Stimulated activated CD4-positive, alpha-beta T cell treated with anti-CD3 and anti-CD28 coated beads, TNF-alpha, amount 100 ng/mL, for 4 hours (primary cell): ENCODE measurements at places on chromosomes 7 and 10.

- DNase-seq, result no peak
Measured at GRCh38 chr7:18399436-18400235, 95.9 kb upstream of the HDAC9 start.

DNA sequence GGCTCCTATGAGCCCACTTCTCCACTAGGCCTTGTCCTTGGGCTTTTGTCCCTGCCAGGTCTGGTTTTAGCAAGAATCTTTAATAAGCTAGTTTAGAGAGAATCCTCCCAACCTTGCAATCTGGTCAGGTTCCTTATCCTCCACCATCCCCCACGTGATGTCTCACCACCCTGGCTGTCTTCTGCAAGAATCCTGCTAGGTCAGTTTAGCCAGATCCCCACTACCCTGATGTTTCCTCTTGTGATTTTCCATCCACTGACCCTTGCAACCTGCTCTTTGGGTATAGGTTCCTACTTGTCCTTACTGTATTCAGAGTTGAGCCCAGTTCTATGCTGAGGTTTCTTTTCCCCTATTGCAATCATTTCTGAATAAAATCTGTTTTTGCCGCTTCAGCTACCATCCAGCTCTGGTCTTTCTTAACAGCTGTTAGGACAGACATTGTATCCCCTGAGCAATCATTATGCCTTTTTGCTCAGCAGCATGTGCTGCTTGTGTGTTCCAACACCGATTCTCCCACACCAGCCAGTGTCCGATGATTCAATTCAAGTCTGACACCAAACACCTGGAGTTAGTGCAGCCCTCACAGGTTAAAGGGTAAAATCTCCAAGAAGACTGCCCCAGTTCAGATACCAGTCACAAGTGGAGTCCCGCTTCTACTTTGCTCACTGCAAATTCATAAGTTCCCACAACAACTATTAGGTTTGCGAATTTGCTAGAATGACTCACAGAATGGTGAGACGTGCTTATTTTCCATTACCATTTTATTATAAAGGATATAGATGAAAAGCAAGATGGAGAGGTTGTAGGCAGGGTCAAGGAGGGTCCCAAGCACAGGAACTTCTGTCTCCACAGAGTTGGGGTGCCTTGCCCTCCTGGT lies 62.2 kb upstream of the ADCY1 start:
- DNase-seq, result no peak

DNA sequence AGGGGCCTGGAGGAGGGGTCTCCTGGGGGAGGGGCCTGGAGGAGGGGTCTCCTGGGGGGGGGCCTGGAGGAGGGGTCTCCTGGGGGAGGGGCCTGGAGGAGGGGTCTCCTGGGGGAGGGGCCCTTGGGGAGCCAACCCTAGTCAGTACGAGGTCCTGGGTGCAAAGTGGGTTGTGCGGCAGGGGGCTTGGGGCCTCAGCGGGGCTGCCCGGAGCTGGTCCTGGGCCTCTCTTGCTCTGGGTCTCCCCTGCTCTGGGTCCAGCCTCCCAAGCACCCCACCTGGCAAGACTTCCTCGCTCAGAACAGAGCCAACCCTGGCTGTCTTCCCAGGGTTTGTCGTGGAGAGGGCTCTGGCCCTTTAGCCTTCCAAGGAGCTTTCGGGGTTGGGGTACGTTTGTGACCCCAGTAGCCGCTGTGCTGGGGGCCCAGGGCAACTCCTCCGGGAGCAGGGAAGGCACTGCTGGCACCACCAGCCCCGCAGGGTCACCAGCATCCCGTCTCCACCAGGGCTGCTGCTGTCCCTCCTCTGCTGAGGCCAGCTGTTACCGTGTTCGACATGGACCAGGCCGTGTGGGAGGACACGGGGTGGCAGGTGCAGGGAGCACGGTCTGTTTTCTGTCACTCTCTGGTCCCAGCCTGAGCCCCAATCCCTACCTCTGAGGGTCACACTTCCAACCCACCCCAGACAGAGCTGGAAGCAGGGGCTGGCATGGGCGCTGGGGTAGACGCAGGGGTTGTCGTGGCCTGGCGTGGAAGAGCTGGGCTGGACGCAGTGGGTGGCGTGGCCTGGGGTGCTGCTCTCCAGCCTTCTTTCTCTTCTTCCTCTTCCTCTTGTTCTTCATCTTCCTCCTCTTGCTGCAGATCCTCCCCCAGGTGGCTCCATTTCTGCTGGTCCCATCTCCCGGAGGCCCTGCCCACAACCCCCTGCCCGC lies 22.8 kb downstream of the PWWP2B start:
- no peak for DNase-seq

DNA sequence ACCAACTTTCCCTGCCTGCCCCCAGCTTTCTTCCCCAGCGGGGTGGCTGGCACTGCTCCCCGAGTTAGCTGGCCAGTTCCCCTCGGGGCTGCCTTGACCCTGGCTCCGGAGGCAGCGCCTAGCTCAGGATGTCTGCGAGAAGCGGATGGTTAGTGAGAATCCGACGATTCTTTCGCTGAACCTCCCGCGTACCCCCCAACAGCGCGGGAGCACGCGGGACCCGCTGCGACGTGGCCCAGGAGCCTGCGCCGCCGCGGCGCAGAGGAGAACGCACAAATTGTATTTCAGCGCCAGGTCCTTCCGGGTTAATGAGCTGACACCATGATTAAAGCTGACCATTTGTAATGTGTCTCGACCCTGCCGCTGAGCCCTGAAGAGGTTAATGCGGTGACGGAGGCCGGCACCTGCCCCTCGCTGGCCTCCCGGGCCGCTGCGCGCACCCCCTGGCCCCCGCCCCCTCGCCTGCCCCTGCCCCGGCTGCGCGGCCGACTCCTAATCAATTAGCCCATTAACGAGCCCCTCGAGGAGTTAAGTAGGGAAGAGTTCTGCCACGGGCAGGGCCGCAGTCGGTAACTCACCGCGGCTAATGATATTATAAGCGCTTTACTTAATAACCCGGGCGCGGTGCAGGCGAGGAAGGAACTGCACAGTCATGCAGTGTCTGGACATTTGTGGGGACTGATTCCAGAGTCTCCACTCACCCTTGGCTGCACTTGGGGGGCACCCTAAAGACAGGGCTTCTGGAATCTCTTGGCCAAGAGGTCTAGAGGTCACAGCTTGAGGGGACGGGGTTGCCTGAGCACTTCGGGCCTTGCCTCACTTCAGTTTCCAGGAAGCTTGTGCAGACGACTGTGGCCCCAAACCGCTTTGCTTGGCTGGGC lies 1.7 kb upstream of the HMX2 start:
- no peak for DNase-seq

- DNase-seq, result no peak
Measured at GRCh38 chr7:146116521-146117222, at the start of gene CNTNAP2. CNTNAP2 (plus strand) TSS chr7:146116801; CDS start chr7:146116877, 76 bp downstream.

DNA sequence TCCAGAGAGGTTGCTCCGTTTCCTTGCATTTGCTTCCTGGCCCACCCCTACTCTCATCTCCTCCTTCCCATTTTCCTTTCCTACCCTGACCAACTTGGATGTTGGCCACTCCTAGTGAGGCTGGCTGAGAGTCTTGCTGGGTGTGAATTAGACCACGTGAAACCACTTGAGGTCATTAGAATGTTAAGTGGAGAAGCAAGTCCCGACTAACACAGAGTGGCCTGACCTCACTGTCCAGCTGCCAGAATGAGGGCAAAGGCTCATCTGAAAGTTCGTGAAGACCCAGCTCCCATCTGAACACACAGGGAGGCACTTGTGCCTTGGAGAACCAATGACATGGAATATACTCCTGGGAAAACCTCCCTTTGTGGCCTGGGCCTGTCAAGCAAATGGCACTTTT lies 80.8 kb downstream of the WDR11 start:
- no peak for DNase-seq

DNA sequence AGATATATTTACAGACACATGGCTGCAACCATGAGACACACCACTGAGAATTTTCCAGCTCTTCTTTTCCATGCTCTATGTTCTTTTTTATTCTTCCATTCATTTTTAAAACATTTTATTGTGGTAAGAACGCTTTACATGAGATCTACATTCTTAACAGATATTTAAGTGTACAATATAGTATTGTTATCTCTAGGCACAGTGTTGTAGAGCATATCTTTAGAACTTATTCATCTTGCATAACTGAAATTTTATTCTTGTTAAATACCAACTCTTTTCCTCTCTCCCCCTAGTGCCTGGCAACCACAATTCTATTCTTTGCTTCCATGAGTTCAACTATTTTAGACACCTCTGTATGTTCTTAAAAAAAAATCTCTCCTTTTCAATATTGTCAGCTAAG lies 67.1 kb upstream of the HABP2 start:
- no peak for DNase-seq

GRCh38 chr7:48938539-48939295 lies 14.4 kb downstream of the CDC14C start:
- DNase-seq, result no peak

GRCh38 chr10:16988900-16989299 lies 140.7 kb downstream of the CUBN start:
- DNase-seq, result no peak

DNA sequence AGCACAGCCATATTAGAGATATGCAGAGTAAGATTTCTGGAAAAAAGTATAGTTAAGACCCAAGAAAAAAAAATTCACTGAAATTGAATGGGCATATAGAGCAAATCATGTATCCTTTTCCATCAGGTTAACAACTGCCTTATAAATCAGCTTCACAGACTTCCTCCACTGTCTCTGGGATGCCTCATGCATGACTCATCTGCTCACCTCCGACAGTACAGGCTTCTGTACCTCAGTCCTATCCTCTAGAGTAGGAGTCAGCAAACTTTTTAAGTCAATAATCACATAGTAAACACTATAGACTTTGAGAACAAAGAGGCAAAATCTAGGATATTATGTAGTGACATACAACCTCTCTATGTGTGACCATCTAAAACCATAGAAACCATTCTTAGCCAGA lies 211.6 kb upstream of the SP8 start:
- DNase-seq, result no peak

- DNase-seq, result no peak
Measured at GRCh38 chr10:62618576-62619412, 185.7 kb upstream of the ADO start.

GRCh38 chr10:30155401-30155800 lies 96.0 kb upstream of the JCAD start:
- no peak for DNase-seq
